ENCODE measurements at places on chromosomes 12 and 14.

DNA sequence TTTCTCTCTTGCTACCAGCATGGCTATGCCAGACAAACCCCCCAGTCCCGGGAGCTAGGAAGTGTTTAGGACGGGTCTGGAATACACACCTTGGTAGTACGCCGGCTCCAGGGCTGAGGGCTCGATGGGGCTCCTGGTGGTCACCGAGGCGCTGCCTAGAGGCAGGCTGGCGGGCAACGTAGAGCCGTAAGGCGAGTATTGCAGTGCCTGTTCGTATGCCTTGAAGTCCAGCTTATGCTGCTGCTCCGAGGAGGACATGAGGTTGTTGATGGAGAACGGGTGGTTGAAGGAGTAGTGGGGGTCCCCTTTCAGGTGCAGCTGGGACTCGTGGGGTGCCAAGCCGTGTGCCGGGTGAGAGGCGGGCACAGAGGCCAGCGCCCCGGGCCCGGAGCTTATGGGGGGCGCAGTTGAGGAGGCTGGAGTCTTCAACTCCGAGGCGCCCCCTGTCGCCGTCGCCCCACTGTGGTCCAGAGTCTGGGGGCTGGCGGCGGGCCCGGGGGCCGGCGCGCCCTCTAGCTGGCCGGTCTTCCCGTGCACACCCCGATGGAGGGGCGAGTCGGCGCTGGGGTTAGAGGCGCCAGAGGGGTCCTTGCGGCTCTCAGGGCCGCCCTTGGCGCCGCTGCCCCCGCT, 3.6 kb downstream of the FOXA1 start:
- DNase-seq: no peak

DNA sequence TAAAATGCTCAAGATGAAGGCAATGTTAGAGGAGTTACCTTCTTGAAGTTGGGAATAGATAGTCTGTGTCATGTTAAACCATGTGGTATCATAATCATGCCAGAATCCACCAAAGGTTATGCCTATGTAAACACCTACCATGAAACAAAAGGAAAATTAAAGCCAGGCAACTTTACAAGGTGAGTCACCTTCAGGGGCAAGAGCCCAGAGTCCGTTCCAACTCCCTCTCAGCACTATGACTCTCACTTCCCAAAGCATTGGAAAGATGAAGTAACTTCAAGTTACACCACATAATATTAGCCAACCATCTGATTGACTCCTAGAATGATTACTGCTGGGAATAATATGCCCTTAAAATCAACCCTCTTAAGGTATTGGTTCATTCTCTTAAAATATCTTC, 38.5 kb downstream of the CATSPERB start:
- DNase-seq: no peak

DNA sequence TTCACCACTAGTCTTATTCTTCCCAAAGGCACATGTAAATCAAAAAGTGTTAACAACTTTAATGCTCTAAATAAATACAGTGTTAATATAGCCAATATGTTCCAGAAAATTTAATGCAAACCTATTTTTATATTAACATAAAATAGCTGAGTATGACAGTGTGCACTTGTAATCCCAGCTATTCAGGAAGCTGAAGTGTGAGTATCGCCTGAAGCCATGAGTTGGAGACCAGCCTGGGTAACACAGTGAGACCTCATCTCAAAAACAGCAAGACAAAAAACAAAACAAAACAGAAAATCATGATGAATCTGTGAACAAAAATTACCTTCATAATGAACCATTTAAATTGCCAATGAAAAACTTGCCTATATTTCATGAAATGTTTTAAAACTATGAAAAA, 798.9 kb downstream of the SLC6A15 start:
- DNase-seq: no peak

GRCh38 chr12:97160277-97160676, 253.2 kb downstream of the NEDD1 start:
- no peak for DNase-seq

- DNase-seq: no peak
Measured at GRCh38 chr12:104887452-104887851, 70.6 kb downstream of the SLC41A2 start.

- no peak for DNase-seq
Measured at GRCh38 chr14:50222055-50222613, 9.2 kb downstream of the SOS2 start.

GRCh38 chr14:43525658-43526057, 981.4 kb downstream of the FSCB start:
- DNase-seq: no peak

DNA sequence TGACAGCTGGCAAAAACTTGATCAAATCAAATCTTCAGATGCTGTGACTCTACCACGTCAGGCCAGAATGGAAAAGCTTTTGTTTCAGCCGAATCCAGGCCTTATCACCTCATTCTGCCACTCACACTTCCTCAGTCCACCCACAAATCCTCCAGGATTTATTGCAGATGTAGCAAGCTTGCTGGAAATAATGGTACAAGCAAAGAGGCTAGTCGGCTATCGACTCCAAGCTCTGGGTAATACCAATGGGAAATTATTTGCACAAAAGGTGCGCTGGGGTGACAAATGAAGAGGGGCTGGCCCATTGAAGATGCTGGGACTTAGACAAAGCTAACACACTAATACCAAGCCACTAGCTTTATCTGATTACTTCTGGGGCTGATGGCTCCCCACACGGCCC, 250.5 kb downstream of the ASCL1 start:
- no peak for DNase-seq
